ENCODE measurements at places on chromosomes 1 and 21.

GRCh38 chr21:44954281-44954771 lies 14.5 kb downstream of the SLX9 start:
- no peak for DNase-seq

- no peak for DNase-seq
Observed at GRCh38 chr1:84619383-84620102, 45.3 kb upstream of the CTBS start.

DNA sequence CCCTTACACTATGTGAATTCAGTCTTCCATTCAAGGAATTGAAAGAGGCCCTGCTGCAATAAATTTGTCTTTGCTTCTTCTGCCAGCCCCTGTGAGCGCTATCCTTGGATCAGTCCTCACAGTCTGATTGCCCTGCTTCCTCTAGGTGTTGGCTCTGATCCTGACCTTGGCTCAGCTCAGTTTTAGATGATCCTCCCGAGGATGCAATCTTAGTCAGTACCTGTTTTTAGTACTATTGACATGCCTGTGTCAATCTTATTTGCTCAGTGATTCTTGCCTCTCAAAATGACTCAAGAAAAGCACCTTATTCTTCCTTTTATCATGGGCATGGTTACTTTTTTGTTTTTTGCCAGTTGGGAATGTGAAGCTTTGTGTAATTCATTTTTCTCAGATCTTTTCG lies 101.4 kb upstream of the KCNK1 start:
- no peak for DNase-seq

GRCh38 chr1:23885222-23885621 lies 17.1 kb upstream of the FUCA1 start:
- no peak for DNase-seq
